Bronchial smooth muscle cell (primary cell): ENCODE measurements at places on chromosomes 2 and 18. TPM values are rescaled to one million over a fixed set of nuclear protein-coding genes. Genes with fewer than 3 reads are reported as not detected.

Gene ZNF396
- total RNA-seq: 1.4 and 2.2 TPM in 2 replicates

Gene CD8B2
- total RNA-seq: not detected in 2 replicates

Gene ST6GAL2
- not detected in 2 replicates for total RNA-seq

Gene PFN4
- 0.43 and 0.63 TPM in 2 replicates for total RNA-seq

Gene CBLN2
- not detected in 2 replicates for total RNA-seq

Gene WIPF1
- 5.2 and 12.9 TPM in 2 replicates for total RNA-seq

Gene ERCC3
- 31.1 and 41.1 TPM in 2 replicates for total RNA-seq
